B cell (primary cell): ENCODE measurements at places on chromosomes 12 and 14.

GRCh38 chr12:116502141-116502725 is 56.9 kb upstream of the MAP1LC3B2 start:
- no peak for DNase-seq

DNA sequence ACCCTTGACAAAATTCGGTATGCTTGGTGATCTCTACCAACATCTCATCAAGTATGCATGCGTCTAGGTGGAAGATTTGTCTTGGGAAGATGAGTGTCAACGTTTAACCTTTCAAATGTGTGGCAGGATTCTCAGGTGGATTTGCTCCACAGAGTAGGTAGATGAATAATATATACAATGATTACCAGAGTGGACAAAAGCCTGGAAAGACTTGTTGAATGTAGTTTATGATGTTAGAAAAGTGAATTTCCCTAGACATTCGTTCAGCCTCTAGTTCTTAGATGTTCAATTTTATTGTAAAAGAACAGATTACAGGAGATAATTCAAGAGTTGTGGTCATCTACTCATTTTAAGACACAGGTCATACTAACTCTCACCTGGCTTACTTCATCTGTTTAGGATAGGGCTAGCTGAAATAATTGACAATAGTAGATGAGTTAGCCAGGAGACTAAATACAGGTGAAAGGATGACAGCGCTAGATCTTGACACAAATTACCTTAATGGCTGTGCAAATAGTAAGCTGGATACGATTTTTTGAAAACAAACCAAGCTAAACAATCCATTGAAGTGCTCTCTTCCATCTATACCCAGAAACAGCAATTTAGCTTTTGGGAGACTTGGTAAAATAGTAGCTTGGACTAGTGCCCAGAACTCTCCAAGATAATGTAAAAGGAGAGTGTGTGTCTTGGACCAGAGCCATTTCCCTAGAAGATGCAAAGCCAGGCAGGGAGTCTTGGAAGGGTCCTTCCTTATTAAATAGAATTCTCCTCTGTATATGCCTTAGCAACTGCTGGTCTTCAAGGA is 168.0 kb downstream of the DACT1 start:
- no peak for DNase-seq

- no peak for DNase-seq
These were observed 133.1 kb downstream of the SLC15A4 start for GRCh38 chr12:128690641-128691040.

- no peak for DNase-seq
These were observed 21.9 kb upstream of the FAIM2 start for GRCh38 chr12:49925433-49926204.
